ENCODE measurements at places on chromosomes 12 and 14. TPM values are rescaled to one million over a fixed set of nuclear protein-coding genes. Genes with fewer than 3 reads are reported as not detected.

The KIF5A gene
- total RNA-seq: 0.43 TPM

The RNU7-1 gene
- not detected for total RNA-seq

The BATF gene
- not detected for total RNA-seq

The SLC16A7 gene
- 32.6 TPM for total RNA-seq

The CELA1 gene
- not detected for total RNA-seq

The KIAA0586 gene
- total RNA-seq: 19.0 TPM

The SDSL gene
- 6.2 TPM for total RNA-seq

The C14orf132 gene
- 84.8 TPM for total RNA-seq

The TMEM253 gene
- 1.2 TPM for total RNA-seq

The KLRC2 gene
- 3.0 TPM for total RNA-seq

The RAPGEF3 gene
- 1.2 TPM for total RNA-seq

The NCKAP5L gene
- 39.1 TPM for total RNA-seq

The HVCN1 gene
- 0.94 TPM for total RNA-seq

The MFAP5 gene
- not detected for total RNA-seq

The SMIM41 gene
- total RNA-seq: not detected

The ALDH1L2 gene
- 85.5 TPM for total RNA-seq

The ENO2 gene
- 24.1 TPM for total RNA-seq

Measured in osteocyte (in vitro differentiated cells).